ENCODE measurements at places on chromosomes 3 and 15.

- no peak for DNase-seq
These were observed 305.8 kb downstream of the PLCL2 start for GRCh38 chr3:17190353-17191078.

GRCh38 chr3:177361081-177361938, 164.0 kb upstream of the TBL1XR1 start:
- DNase-seq: no peak

DNA sequence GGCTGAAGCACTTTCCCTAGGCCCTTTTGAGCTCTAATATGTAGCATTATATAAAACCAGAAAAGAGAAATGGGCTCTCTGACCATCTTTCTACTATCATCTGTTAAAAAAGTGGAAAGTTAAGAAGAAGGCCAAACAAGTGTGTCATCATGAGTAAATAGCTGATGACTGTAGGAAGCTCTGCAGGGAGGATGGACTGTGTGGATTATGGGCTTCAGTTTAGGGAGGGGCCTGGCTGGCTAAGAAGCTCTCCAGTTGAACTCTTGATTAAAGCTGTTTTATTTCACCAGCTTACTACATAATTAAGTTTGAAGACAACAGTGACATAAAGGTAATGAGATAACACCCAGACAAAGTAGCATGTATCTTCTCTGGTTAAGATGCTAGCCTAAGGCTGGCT, 30.6 kb downstream of the INTS14 start:
- peak; percentile 79 for DNase-seq

DNA sequence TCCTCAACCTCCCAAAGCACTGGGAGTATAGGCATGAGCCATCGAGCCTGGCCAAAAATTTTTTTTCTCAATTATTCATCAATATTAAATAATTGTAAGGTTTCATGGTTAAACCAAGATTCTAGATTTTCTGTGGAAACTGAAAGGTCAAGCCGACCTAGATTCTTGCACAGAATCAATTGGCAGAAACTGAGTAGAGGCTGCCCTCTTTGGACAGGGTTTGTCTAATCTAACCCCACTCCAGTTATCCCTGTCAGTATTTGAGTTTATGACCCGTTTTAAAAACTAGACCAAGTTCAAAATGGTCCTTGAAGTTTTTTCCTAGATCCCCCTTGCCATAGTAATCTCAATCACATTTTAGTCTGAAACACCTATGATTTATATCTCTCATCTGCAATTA, 8.6 kb upstream of the ADAM10 start:
- peak; percentile 24 for DNase-seq

DNA sequence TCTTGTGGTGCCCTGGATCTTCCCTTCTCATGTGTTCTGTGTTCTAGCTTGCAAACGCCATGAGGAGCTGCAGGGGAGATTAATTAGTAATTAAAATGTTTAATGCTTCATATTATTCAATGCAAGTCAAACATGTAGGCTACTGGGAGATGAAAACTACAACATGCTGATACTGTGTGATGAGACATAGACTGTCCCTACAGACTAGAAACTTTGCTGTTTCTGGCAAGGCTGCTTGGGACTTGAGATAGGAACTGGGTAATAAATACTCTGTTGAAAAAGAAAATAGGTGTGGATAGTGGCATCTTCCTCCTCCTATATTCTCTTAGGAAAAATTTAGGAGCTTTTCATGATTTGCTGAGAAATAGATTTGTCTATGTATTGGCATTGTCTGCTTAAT, 379.2 kb downstream of the LPP start:
- DNase-seq: no peak

DNA sequence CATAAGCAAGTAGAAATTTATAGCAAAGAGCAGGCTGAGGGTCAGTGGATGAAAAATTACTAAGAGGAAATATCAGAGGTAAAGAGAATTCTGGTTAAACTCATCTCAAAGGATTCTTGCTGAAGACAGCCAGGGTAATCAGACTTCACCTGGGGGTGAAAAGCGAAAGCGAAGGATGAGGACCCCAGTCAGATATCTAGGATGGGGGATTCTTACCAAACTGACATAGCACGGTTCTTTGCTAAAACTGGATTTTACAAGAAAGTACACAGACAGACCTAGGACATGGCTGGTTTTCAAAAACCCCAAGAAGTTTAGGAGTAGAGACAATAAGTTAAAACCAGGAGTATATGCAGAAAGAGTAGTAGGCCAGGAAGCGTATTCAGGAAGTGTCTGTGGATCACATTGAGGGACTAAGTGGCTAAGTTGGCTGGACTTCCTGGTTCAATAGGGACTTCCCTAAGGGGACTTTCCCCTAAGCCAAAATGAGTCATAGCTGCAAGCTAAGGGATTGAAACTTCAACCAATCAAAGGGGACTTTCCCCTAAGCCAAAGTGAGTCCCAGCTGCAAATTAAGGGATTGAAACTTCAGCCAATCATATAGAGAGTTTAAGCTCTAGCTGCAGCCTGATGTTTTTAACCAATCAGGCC, 2.4 kb upstream of the CFAP91 start:
- peak; percentile 55 for DNase-seq

DNA sequence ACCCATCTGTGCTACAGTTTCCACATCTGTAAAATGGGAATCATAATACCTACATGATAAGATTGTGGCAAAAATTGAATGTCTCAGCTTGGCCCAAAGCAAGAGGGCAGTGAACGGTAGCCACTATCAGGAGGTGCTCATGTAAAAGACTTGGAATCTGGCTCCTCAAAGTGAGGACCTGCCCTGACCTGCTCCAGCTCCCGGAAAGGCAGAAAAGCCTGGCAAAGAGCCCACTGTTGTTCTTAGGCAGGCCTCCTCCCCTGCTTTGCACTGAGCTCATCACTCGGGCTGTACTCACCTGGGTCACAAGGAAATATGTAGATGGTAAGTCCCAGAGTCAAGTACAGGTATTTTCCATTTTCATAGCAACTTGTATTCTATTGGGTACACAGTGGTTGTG, 250.7 kb upstream of the TBL1XR1 start:
- DNase-seq: no peak

DNA sequence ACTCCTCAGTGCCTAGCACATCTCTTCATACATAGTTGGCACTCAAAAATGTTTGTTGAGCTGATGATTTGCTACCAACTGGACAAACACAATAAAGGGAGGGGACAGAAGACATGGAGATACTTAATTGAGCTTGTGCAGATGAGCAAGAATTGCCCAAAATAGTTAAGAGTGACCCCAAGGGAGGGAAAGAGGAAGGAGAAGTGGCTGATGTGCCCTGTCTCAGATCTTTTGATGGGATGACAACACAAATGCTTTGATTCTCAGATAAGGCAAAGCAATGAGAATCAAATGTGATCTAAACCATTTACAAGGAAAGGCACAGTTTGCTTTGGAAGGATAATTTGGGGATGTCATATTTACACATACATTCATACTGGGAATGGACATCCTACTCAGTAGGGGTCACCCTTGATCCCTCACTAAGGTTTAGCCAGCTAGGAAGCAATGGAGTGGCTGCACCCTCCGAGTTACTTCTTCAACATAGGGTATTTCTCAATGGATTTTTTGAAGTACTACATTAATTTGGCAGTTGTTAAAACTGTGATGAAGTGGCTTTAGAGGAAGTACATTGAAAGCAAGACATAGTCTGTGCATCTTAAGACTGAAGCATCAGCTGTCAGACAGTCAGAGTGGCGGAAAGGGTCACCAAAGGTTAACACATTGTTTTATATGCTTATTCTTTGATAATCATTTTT, 21.9 kb upstream of the SSR3 start:
- DNase-seq: no peak

DNA sequence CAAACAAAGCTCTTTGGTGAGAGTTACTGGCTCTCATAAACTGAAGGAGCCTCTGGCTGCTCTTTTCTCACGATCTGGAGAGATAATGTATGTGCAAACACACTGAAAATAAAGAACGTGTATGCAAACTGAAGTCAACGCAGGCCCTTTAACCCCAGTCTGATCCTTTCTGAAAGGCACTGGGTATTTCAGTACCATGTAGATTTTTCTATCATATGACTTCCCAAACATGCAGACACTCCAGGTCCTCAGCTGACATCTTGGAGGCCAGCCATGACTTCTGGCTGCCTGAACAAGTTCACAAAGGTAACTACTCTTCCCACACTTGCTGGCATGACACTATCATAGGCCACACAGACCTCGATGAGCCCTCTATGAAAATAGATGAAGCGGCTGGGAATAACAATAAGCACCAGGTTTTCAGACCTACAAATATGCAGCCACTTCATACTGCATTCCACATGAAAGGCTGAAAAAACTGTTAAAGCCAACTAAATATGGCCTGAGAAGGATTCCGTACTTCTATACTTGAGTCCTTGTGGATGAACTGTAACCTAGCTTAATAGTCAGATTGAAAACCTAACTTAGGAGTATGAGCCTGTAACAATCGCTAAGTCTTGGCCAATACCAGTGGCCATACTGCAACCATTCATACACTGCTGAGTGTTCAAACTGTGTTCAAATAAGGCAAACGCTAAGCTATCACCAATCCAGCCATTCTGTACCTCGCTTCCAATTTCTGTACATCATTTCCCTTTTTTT, 121.3 kb downstream of the THRB start:
- DNase-seq: no peak

DNA sequence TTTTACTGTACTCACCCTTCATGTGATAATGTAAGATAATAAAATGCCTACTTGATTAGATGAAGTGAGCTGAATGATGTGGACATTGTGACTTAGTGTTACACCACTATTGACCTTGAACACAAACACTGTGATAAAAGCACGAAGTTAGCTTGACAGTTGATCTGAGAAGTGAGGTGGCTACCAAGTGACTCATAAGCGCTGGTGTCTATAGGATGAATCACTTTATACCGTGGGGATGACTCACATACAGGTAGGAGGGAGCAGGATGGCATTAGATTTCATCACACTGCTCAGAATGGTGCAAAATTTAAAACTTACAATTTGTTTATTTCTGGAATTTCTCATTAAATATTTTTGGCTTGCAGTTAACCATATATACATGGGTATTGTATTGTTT, 174.7 kb upstream of the CNTN3 start:
- peak; percentile 31 for DNase-seq

DNA sequence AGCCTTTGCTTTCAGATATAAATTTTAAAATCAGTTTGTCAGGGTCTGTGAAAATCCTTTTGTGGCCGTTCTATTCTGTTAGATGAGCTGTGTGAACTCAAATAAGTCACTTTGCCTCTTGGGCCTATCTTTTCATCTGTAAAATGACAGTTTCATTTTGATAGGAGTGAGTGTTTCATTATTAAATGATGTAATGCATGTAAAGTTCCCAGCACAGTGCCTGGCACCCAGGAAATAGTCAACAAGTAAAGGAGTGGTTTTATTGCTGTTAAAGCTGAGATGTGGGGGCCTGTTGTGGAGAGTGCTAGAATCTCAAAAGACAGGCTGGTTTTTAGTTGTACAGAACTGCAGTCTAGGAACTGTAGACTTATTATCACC, 394.5 kb upstream of the CFAP20DC start:
- DNase-seq: no peak

DNA sequence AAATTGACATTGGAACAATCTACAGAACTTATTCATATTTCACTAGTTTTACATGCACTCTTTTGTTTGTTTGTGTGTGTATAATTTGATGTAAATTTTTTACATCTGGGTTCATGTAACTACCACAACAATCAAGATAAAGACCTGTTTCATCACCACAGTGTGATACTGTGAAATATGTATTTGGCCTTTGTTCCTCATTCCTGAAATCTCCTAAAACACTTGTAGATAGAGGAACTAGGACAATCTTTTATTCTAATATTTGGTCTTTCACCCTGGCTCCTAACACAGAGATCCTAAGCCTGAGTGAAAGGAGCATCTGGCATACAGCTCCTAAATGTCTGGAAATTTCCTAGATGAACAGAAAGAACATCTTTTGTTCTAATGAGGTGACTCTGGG, 155.0 kb upstream of the GPR149 start:
- no peak for DNase-seq

- peak; percentile 77 for DNase-seq
These were observed 1037.2 kb downstream of the IGSF11 start for GRCh38 chr3:117997201-117998049.

GRCh38 chr3:174363256-174363655, 495.9 kb upstream of the NAALADL2 start:
- DNase-seq: no peak

GRCh38 chr3:134885877-134886621, 91.0 kb downstream of the EPHB1 start:
- DNase-seq: peak; percentile 8

- DNase-seq: peak; percentile 94
These were observed 50.6 kb downstream of the SLC6A6 start for GRCh38 chr3:14452740-14453710.

Data from EL (cell line).